ENCODE measurements at places on chromosomes 4 and X. TPM values are rescaled to one million over a fixed set of nuclear protein-coding genes. Genes with fewer than 3 reads are reported as not detected.

Gene SLC25A53
- 0.84 TPM for total RNA-seq

Gene MAGEB16
- not detected for total RNA-seq

Gene CXCL1
- not detected for total RNA-seq

Gene ARAP2
- total RNA-seq = 26.9 TPM

Gene MAGEA12
- total RNA-seq = 0.96 TPM

Gene CCKAR
- not detected for total RNA-seq

Gene ADAMTS3
- 0.19 TPM for total RNA-seq

Gene VCX
- total RNA-seq = 2.8 TPM

Gene KIAA1210
- 0.10 TPM for total RNA-seq

Gene TRAM1L1
- total RNA-seq = not detected

Gene TMEM175
- 27.5 TPM for total RNA-seq

Gene CACNA1F
- not detected for total RNA-seq

Gene CENPE
- 18.4 TPM for total RNA-seq

Gene BTK
- total RNA-seq = not detected

Gene H2BW2
- total RNA-seq = not detected

GRCh38 chr4:78168029-78168428, 110.9 kb downstream of the FRAS1 start:
- DNase-seq = no peak

DNA sequence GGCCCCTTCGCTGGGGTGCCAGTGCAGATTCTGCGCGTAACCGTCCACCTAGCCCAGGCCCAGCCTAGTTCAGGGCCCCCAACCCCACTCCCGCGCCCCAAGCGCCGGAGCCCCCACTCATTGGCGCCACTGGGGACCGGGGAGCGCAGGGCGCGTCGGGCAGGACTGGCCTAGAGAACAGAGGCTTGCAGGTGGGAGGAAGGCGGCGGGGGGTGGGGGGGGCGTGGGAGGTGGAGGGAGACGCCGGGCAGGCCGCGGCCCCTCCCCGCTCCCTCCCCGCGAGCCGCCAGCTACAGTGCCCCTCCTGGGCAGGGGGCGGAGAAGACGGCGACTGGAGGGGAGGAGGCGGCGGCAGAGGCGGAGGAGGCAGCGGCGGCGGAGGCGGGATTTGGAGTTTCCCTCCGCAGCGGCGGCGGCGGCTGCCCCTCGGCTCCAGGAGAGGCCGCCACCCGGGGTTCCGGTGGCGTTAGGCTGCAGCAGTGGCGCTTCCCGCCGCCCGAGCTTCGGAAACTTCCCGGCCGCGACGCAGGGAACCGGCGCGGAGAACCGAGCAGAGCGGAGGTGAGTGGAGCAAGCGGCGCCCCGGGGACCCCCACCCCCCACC, 4.8 kb upstream of the DUSP9 start:
- DNase-seq = no peak

- DNase-seq = no peak
Observed at GRCh38 chr4:77126809-77127208, 30.2 kb upstream of the CCNG2 start.

GRCh38 chr4:173821876-173822275, 291.8 kb upstream of the HAND2 start:
- no peak for DNase-seq

GRCh38 chr4:184699941-184700340, 34.0 kb downstream of the CENPU start:
- DNase-seq = no peak

- DNase-seq = no peak
Observed at GRCh38 chr4:38641811-38642210, 22.2 kb upstream of the KLF3 start.

DNA sequence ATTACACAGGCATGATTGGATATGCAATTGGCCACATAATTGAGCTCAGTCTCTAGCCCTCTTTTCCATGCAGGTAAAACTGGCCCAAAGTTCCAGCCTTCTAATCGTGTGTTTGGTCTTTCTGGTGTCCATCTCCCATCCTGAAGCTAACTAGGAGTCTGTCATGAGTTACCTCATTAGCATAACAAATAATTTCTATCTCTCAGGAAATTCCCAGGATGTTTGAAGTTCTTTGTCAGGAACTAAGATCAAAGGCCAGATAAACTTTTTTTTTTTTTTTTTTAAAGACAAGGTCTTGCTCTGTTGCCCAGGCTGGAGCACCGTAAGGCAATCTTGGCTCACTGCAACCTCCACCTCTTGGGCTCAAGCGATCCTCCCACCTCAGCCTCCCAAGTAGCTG, 15.8 kb downstream of the ATXN3L start:
- peak; percentile 51 for DNase-seq

GRCh38 chrX:117508021-117508420, 608.6 kb downstream of the KLHL13 start:
- DNase-seq = no peak

DNA sequence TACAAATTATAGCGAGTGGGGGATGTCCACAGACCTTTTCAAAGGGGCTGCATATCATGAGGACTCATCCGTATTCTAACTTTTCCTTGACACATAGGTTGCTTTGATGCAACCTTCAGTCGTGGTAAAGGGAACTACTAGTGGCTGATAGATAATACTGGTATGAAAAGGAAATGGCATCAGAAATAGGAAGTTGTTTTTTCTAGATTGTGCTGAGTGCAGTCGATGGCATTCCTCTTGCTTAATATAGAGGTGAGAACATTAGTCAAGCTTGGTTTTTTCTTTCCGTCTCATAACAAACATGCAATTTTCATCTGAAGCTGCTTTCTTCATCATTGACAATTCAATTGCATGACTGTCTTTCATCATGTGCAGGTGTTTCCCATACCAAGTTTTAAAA, 16.6 kb downstream of the ENPEP start:
- no peak for DNase-seq

DNA sequence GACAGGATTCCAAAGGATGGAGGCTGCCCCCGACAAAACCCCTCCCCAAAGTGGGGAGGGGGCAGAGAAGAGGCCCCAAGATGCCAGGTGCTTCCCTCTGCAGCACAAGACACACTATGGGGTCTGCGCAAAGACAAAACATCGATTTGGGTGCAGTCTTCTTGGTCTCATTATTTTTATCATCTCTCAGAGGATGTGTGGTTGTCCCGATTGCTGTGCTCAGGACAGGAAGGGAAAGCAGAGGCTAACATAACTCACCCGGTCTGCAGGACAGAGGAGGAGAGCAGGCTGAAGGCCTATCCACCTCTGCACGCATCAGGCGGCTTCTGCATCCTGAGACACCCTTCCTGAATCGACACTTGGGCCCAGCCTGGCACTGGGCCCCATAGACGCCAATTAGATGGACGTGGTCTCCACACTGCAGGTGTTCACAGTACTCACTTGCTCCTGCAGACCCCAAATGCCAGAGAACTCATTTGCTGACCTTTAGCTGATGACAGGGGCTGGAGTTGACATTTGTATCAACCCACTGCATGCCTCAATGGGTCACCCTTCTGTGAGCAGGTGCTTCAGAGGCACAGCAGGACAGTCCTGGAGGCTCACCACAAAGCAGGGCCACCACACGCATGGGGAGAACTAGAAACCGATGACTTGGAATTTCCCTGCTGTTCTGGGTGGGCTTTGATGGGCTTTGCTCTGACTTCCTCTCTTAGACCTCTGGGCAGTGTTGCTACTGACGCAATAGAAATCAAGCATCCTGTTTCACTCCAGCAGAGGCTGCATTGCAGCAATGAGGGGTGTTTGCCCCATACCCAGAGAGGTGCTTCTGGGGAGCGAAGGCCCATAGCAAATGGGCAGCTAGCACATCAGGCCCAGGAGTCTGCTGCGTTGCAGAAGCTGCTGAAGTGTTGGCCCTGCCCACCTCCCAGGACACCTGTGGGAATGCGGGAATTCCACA, 96.3 kb upstream of the ENPP6 start:
- DNase-seq = no peak

DNA sequence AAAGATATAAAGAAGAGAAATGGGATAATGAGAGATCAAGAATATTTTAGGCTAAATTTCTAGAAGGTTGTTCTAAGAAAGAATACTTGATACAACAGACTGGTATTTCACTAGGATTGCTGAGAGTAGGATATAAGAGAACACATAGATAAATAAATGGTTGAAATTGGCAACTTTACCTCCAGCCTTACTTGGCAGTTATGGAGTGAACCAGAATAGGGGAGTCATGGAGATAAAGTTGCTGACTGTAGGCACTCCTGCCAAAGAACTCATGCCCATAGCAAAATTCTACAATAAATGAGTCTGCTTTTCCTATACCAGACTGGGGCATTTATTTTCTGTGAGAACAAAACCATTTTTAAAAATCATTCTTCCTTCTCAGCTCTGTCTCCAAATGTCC, 26.4 kb upstream of the MMRN1 start:
- no peak for DNase-seq

DNA sequence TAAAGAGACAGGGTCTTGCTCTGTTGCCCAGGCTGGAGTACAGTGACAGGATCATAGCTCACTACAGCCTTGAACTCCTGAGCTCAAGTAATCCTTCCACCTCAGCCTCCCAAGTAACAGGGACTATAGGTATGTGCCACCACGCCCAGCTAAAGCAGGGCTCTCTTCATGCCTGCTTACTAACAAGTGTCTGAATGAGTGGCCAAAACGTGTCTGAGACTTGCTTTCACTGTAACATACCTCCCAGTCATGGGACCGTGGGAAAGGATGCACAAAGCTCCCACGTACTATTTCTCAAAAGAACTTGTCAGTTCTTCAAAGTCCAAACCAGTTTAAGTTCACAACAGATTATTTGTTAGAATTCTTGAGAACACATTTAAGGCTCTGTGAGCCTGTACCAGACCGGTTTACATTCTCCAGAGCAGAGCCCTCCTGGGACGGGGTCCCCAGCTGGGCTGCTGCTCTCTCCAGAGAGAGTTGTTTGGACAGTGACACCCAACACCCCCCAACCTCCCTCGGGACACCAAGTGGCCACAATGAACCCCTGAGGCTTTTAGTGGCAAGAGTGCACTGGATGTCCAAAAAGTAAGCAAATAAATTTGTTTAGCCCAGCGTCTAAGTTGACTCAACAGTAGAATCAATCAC, 24.1 kb downstream of the SH3KBP1 start:
- DNase-seq = no peak

DNA sequence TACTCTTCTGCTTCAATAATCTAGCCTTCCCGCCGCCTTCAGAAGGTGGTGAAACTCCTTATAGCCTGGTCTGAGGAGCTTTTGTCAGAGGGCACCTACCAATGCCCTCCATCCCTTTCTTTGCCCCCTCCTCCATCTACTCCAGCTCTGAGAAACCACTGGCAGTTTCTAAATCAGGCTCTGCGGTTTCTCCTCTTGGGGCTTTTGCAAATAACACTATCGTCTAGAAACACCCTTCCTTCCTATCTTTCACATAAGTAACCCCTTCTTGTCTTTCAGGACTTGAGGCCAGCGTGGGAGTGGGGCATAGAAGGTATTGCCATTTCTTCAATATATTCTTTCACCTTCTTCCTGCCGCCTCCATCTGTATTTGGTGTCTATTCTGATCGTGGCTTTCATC, 1.2 kb upstream of the EFHC2 start:
- DNase-seq = no peak

DNA sequence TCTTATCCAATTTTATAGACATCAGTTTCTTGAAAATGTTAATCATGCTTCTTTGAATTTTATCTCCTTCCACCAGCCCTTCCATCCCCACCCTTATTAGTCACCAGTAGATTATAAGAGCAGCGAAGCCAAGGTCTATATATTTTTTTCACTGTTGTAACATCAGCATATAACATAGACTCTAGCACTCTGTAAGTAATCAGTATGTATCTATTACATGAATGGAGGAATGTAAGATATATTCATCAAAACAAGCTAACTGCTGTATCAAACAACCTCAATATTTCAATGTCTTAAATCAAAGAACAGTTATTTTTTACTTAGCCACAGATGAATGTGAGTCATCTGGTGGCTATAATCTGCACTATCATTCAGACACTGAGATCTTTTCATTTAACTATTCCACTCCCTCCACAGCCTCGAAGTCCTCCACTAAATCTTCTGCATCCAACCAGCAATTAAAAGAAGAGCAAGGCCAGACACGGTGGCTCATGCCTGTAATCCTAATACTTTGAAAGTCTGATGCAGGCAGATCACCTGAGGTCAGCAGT, 178.9 kb downstream of the CENPC start:
- peak; percentile 47 for DNase-seq

DNA sequence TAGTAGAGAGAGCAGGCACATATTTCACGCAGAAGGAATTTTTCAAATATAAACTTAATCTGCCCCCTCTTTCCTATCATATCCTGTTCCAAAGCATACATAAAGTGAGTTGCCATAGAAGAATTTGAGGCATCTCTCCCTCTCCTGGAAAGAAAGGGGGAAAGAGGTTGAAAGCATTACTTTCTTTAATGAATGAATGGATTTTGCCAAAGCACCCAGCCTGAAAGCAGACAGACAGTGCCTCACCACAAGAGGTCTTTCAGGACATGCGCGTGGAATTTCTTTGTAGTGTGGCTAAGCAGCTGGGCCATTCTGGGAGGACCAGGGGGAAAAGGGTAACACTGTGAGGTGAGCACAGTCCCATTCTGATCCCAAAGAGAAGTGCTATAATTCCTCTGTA, 651.4 kb downstream of the IQCM start:
- peak; percentile 83 for DNase-seq

- no peak for DNase-seq
Observed at GRCh38 chr4:8771666-8772065, 100.0 kb downstream of the HMX1 start.

DNA sequence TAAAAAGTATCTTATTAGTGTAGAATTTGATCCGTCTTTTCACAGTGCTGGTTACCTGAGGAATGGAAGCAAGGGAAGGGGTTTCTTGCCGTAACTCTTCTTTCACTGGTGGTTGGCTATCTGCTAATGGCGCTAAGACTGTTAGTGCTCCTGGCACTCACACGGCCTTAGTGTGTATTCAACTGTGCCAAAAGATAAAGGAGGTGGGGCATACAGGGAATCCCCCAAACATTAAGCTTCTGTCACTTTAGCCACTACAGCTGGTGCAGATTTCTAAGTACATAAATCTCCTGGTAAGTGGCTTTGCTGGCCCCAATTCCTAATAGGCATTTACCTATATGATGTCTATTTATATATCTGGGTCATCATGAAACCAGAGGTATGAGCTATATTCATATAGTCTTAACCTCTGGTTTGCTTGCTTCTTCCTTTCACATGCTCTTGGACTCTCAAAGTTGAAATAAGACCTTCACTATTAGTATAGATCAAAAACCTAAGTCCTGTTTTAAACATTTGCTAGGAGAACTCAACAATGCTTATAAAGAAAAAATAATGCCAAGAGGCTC, 95.1 kb downstream of the TSPAN7 start:
- no peak for DNase-seq

- DNase-seq = no peak
Observed at GRCh38 chr4:151576627-151577026, 167.7 kb downstream of the FHIP1A start.

GRCh38 chr4:48483777-48484493, 792 bp downstream of the SLC10A4 start:
- DNase-seq = no peak

GRCh38 chr4:3519468-3520264, 12.6 kb downstream of the LRPAP1 start:
- no peak for DNase-seq

DNA sequence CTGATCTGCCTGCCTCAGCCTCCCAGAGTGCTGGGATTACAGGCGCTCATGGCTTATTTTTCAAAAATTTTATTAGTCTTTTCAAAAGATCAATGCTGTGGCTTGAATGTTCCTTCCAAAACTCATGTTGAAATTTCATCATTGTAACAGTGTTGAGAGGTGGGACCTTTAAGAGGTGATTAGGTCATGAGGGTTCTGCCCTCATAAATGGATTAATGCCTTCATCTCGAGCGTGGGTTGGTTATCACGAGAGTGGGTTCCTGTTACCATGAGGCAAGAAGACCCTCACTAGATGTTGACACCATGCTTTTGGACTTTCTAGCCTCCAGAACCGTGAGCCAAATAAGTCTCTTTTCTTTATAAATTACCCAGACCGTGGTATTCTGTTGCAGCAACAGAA, 30.3 kb downstream of the EIF2S3 start:
- no peak for DNase-seq
